CD4-positive, alpha-beta T cell treated with Interleukin-15 for 1 hour (primary cell): ENCODE measurements at places on chromosomes 5 and 9.

DNA sequence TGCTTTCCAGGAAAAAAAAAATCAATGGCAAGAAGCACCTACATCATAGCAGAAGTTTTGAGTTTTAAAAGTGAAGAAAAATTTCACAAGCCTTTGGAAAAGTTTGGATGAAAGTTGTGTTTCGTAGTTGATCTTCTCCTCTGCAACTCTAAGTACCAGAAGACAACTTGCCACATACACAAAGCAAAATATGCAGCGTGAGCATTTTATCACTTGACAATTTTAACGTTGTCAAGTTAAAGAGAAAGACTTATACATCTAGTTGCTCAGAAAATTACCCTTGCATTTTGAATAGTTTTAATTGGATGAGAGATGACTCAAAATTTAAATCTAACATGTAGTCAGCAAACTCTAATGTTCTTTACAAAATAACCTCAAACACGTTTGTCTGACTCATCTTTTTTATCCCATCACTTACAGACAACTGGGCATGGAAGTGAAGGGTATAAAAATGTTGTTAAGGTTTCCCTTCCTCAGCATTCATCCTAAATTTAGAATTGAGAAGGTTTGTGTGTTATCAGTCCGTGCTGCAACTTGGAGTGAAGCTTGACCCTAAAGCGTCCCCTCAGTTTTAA lies 213.4 kb downstream of the MARCHF11 start:
- no peak for DNase-seq

- DNase-seq: no peak
Observed at GRCh38 chr5:135312255-135312935, 86.6 kb downstream of the MACROH2A1 start.

GRCh38 chr5:135437796-135438560 lies 9.2 kb downstream of the DCANP1 start:
- no peak for DNase-seq

- no peak for DNase-seq
Observed at GRCh38 chr9:70413464-70413798, 1.0 kb downstream of the KLF9 start.

- no peak for DNase-seq
Observed at GRCh38 chr5:93385655-93386054, 195.4 kb downstream of the NR2F1-AS1 start.

GRCh38 chr9:7813030-7813429 lies 13.5 kb upstream of the DMAC1 start:
- DNase-seq: no peak
